ENCODE measurements at places on chromosomes 5 and 9.

- DNase-seq: no peak
Observed at GRCh38 chr9:129280236-129280622, 102.2 kb upstream of the IER5L start.

GRCh38 chr5:112534611-112535255 is 115.7 kb upstream of the EPB41L4A start:
- no peak for DNase-seq

GRCh38 chr9:120485788-120486187 is 94.2 kb downstream of the CDK5RAP2 start:
- DNase-seq: no peak

- no peak for DNase-seq
Observed at GRCh38 chr5:57069115-57069835, 104.6 kb upstream of the GPBP1 start.

DNA sequence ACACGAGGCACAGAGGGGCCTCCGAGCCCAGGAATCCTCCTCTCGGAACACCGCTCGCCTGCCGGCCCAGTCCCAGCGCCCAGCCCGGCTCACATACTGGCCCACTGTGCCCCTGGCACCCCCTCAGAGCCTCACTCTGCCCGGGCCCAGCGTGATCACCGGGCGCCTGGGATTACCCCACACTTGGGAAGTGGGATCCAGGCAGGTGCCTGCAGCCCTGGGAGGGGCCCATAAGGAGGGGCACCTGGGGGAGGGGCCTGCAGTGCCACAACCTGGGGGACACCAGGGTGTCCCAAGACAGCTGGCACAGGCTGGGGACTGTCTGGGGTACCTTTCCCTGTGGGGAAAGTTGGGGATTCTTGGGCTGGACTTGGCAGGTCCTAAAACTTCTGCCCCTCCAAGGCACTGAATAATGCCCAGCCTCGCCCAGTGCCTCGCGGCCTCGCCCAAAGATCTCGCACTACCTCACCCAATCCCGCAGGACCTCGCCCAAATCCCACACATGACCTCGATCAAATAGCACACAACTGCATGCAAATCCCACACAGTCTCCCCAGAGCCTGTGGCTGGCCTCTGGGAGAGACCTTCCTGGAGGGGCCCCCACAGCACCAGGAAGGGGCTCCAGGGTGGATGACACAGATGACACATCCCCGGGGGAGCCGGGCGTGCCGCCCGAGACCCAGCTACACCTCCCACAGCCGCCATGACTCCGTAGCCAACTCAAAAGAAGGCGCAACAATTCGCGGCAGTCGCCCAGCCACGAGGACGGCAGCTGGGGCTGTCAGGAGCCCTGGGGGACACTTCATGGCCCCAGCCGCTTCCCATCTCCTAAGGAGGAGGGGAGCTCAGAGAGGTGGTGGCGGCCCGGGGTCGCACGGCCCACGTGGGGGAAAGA is 13.7 kb downstream of the NOTCH1 start:
- DNase-seq: no peak

DNA sequence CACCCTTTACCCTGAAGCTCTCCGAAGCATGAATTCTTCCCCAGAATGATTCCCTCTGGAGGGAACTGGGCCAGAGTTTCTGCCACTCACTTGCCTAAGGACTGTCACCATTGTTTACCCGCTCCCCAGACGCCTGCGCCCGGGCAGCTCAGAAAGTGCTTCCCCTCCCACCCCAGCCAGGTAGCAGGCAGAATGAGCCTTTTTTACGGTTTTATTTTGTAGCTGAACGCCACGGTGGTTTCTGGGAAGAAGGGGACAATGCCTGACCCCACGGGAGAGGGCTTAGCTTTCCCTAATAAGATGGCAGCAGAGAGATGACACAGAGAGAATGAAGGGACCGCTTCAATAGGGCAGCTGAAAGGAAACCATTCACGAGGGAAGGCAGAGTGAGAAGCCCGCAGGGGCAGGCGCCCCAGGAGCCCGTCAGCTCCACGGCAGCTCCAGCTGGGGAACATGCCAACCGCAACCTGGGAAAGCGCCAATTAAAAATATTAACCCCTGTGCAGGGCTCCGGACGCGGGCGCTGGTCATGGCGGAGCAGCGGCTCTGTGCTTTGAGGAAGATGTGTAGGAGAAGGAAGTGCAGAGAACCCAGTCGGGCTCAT is 20.4 kb upstream of the NTNG2 start:
- no peak for DNase-seq

- no peak for DNase-seq
Observed at GRCh38 chr5:137822984-137823383, 44.7 kb upstream of the MYOT start.

DNA sequence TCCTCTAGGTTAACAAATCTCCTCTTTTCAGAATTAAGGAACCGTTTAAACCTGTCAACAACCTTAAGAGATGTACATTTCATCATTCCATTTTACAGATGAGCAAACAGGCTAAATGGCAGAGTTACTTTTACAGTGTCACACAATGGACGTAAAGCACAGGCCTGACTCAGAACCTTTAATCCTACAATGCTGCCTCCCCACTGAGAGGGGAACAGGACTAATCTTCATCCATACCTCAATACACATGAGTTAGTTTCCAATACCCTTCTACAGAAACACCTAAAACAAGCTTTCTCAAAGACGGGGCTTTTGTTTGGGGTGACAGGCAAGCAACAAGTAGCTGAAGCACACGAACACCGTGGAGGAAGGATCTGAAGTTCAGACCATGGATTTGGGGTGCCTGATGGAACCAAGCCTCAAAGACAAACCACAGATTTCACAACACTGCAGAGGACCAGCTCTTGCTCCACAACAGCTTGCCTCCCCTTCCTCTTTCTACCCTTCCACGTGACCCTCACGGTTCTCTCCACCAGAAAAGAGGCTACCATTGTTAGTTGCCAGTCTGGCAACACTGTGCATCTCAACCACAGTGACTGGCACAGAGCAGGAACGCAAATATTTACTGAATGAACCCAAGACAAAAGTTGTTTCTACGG is 1.8 kb downstream of the RNF130 start:
- no peak for DNase-seq

DNA sequence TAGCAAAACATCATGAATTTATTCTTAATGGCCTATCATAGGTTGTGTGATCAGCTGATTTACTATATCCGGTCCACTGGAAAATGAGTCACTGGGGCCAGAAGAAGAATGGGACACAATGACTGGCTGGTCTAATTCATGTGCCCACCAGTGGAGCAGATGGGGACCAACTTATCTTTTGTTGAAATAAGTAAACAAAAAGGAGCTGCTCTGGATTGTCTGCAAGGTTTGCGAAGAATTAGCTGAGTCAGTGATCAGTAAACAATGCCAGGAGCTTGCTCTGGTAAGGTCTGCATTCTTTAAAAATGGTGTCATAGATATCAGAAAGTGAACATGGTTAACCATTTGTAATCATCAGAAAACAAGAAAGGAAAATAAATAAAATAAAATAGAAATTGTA is 128.0 kb downstream of the RASEF start:
- DNase-seq: no peak

DNA sequence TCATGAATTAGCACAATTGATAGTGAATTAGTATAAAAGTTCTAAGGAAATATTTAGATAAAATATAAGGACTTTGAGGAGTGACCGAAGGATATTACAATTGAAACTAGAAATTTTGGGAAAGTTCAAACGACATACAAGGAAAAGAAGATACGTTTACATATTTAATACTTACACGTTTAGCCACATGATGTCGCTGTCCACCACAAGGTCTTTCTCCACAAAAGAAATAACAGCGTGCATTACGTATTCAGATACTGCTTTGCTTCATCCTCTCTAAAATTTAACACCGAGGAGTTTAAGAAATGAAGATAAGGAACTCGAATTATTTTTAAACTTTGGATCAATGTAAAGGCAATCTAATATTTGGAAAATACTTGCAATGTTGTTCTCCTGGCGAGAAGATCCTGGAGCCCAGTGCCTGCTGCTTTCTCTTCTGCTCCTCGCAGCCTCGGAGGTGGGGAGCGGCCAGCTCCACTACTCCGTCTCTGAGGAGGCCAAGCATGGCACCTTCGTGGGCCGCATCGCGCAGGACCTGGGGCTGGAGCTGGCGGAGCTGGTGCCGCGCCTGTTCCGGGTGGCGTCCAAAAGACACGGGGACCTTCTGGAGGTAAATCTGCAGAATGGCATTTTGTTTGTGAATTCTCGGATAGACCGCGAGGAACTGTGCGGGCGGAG is at the start of gene PCDHA3:
TSS of gene PCDHA3 (plus strand) at position 242 of the 678 bp plus-strand sequence.
- DNase-seq: peak; percentile 5

DNA sequence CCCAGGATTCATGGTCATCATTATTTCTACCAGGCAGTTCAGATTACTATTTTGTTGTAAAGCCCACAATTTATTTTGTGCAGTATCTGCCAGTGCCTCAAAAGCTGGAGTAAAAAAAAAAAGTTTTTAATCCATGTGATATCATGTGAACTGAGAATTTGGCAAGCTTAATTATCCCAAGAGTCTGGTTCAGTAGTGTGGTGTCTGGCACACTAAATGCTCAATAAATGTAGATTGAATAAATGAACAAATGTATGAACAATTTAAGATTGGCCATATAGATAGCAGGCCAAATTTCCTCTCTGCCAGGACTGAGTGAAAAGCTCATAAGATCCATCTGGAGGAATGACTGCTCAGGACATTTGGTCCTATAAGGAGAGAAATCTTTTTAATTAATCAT is 533.0 kb downstream of the TLE1 start:
- DNase-seq: no peak

- DNase-seq: no peak
Observed at GRCh38 chr9:79616013-79616412, 44.2 kb downstream of the TLE4 start.

GRCh38 chr5:114192108-114192507 is 169.8 kb upstream of the KCNN2 start:
- no peak for DNase-seq

DNA sequence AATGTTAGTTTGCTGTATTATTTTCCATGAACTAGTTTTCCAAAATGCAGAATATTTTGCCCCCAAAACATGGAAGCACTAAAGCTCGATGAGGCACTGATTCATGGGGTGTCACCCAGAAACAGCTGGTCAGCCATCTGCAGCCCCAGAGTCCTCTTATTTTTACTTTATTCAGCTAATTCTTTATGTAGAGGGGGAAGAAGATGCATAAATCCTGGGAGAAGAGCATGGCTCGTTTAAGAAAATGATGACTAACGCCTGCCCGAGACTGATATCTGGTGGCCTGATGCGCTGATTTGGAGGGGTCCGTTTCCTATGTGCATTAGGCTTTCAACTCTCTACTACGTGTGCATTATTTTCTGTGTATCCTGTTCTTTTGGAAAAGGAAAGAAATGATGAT is 390.3 kb upstream of the MEF2C start:
- DNase-seq: no peak

DNA sequence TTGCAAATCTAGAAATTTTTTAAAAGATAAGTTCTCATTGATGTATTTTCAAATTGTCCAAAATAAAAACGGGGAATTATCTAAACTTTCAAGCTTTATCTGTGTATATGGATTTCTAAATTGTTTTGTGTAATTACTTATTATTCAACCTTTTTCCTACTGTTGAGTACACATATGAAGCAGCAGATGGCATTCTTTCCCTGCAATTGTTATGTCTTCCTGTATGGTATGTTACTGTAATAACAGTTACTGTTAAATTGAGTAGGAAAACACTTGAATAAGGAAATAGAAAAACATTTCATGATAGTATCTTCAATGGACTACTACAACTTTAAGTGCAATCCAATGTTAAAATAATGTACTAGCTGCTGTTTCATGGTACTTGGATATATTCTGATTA is 124.8 kb downstream of the RANBP17 start:
- peak; percentile 3 for DNase-seq

DNA sequence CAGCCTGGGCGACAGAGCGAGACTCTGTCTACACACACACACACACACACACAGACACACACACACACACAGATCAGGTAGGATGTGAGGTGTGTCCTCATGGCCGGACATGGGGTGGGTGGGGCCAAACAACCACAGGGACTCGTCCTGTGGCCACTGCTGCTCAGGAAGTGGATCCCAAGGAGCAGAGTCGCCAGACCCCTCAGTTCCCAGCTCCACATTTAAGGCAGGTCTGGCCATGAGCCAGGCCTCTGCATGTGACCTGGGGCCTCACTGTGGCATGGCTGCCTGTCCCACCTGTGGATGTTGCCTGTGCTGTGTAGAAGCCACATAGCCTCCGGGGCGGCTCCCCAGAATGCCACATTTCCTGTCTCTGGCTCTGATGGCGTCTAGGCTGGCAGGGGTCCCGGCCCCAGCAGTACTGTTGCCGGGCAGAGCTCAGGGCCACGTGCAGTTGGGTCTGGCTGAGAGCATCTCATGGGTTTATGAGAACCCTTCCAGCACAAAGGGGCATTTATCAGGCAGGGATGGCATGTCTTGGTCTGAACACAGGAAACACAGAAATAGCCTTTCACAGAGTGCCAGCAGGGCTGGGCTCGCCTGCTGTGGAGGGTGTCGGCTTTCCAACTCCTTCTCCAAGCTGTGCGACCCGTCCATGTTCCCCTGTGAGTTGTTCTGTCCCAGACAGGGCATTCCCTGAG is 9.9 kb upstream of the NINJ1 start:
- DNase-seq: no peak

DNA sequence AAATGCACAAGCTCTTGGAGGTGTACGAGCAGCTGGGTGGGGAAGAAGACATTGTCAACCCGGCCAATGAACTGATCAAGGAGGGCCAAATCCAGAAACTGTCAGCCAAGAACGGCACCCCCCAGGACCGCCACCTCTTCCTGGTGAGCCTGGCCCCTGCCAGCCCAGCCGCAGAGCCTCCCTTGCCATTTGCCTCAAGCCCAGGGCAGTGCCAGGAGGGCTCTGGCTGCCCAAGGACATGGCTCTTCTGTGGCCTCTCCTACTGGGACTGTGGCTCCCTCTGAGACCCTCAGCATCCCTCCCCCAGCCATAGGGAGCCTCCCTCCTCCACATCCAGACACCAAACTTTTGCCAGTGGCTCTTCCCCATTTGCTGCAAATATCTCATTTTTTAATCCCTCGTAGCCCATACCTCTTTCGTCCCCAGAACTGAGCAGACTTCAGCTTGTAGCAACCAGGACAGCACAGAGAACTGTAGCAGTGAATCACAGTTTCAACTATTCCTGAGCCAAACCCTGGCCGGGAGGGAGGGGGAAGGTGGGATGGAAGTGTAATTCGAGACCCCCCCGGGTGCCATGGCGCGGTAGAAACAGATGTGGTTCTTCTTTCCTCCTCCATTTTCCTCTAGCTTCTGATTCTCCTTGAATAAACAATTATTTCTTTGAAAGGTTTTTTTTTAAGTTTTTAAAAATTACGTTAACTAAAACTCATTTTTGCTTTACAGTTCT is 44.5 kb upstream of the SUSD3 start:
- no peak for DNase-seq

DNA sequence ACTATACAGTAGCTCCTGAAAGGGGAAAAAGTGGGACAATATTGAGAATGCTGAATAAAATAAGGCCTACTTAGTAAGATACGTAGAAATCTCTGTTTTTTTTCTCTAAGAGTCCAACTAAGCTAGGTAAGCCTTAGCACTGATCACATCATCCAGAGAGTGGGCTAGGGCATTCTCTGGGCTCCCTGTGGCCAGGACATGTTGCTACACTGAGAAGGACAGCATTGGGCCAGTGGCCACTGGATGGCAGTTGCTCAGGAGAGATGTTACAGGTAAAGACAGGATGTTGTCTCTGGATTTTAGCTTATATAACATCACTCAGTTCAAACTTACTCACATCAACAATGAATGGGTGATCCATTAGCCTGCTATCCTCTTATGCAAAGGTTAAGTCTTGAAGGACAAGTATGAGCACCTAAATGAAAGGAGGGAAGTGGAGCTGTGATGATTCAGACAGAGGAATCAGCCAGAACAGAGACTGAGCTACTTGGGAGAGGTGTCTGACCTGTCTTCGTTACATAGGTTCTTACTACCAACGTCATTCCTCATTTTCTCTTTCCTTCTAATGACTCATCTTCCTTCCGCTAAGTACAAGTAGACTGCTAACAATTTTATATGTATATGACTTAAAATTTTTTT is 226.6 kb upstream of the ADCY2 start:
- no peak for DNase-seq

Measured in fibroblast of the conjunctiva (primary cell).